Trophoblast cell (in vitro differentiated cells and primary cell): ENCODE measurements at places on chromosomes 3 and 15.

DNA sequence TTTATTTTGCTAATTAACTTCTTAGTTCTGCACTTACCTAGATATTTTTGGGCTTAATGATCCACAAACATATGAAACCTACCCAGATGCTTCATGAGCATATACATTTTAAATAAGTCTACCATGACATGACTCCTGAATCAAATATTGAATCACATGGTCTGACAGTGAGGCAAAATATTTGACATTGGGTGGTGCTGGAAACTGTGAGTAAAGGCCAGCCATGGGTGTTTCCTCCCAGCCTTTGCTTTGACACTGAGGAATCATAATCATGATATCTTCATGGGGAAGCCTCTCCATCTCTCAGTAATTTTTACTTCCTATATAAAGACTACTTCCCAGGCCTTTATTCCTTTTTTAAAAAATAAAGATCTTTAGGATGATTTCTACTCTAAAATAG is 22.8 kb upstream of the SSR3 start:
- no peak for DNase-seq

DNA sequence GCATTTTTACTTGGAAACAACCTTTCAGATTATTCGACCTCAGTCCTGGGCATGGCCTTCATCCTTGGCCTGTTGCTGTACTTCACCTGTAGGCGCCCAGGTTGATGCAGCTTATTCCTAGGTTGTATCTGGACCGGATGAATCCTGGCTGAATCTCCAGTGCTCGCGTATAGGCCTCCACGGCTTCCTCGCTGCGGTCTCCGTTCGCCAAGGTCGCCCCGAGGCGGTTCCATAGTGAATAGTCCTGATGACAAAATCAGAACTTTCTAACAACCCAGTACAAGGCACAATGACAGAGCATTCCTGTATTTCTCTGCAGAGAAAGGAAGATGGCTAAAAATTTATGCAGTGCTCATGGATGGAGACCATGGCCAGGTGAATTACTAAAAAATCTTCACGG is 154.7 kb downstream of the USP13 start:
- DNase-seq, result no peak

DNA sequence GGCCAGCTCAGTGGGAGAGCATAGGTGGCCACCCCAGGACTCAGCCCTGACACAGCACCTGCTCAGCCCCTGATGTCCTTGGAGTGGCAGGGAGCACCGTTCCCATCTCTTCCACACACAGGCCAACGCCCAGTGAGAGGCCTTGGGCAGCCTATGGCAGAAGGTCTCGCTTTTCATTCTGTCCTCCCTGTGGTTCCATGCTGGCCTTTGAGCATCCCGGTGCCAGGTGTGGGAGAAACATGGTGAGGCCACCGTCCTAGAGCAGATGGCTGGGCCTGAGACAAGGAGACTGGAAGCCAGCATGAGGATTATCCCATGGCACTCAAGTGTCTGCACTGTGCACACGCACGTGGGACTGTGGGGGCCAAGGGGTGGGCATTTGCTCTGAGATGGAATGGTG is 25.1 kb downstream of the ADCY5 start:
- DNase-seq, result no peak

DNA sequence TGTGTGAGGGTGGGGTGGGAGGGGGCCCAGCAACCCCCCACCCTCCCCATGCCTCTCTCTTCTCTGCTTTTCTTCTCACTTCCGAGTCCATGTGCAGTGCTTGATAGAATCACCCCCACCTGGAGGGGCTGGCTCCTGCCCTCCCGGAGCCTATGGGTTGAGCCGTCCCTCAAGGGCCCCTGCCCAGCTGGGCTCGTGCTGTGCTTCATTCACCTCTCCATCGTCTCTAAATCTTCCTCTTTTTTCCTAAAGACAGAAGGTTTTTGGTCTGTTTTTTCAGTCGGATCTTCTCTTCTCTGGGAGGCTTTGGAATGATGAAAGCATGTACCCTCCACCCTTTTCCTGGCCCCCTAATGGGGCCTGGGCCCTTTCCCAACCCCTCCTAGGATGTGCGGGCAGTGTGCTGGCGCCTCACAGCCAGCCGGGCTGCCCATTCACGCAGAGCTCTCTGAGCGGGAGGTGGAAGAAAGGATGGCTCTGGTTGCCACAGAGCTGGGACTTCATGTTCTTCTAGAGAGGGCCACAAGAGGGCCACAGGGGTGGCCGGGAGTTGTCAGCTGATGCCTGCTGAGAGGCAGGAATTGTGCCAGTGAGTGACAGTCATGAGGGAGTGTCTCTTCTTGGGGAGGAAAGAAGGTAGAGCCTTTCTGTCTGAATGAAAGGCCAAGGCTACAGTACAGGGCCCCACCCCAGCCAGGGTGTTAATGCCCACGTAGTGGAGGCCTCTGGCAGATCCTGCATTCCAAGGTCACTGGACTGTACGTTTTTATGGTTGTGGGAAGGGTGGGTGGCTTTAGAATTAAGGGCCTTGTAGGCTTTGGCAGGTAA is 8.1 kb downstream of the FAM131A start:
- DNase-seq, result peak; percentile 44

- DNase-seq, result peak; percentile 96
Measured at GRCh38 chr3:134212967-134213665, 37.5 kb downstream of the RYK start.
